ENCODE measurements at places on chromosomes 3 and 15.

DNA sequence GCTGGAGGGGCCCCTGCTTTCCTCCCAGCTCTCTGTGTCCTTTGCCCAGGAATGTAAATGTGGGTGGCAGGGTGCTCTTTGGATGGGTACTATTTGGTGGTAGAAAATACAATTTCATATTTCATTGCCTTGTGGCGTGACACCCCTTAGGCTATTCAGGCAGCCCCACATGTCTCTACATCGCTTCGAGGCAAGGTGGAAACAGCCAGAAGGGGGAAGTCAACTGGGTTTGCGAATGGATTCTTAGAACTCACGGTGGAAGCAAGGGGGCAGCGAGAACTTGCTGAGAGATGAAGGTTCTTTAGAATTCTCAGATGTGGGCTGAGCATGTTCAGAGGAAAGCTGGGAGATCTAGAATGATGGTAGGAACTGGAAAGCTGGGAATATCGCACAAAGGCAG is 25.3 kb downstream of the PLA2G4D start:
- no peak for DNase-seq

DNA sequence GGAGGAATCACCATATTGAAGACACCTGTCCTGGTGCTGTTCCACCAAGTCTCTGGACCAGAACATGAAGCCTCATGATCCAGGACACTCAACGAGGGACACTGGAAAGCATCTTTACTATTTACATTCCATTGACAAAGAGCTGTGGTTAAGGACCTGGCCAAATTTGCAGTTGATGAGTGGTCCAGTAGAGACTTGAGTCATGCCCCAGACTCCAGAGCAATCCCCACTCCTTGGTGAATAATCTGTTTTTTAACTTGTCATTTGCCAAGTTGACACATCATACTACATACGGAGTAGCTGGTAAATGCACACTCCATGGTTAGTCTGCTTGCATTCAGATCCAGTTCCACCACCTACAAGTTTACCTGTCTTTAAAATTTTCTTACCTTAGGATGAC is 1.2 kb upstream of the COL6A6 start:
- no peak for DNase-seq

DNA sequence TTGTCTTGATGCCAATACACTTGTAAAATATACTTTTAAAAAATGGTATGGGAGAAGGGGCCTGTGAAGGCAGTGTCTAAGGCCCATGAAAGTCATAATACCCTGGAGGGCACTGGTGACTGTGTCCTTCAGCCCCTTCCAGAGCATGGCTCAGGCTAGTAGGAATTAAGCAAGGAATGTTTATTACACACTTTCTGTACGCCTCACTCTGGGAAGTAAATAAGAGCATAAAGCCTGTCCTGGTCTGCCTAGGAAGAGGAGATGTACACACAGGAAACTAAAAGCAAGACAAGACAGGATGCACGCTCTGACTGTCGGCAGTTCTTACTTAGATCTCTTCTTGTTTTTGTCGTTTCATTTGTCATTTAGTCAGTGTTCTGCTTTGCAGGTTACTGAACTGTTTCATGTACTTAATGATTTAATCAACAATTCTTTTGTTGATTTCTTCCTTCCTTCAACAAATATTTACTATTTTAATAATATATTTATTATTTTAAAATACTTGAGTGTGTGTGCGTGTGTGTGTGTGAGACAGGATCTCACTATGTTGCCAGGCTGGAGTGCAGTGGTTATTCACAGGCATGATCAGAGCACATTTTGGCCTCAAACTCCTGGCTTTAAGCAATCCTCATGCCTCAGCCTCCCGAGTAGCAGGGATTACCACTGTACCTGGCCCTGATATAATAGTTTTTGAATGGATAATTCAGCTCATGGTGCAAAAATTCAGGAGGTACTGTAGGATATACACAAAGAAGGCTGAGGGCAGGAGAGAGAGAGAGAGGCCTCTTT is 9.0 kb upstream of the SMAD6 start:
- no peak for DNase-seq

GRCh38 chr15:90419738-90420406 is 31.8 kb downstream of the IQGAP1 start:
- no peak for DNase-seq

- DNase-seq, result no peak
Observed at GRCh38 chr3:66719796-66720356, 219.1 kb upstream of the LRIG1 start.

GRCh38 chr3:151478335-151478697 is 17.5 kb upstream of the IGSF10 start:
- no peak for DNase-seq

GRCh38 chr3:18787441-18787840 is 360.9 kb upstream of the KCNH8 start:
- no peak for DNase-seq

GRCh38 chr15:49731187-49732099 is 110.6 kb downstream of the DTWD1 start:
- DNase-seq, result no peak

GRCh38 chr3:175238801-175239200 is 379.7 kb downstream of the NAALADL2 start:
- no peak for DNase-seq

DNA sequence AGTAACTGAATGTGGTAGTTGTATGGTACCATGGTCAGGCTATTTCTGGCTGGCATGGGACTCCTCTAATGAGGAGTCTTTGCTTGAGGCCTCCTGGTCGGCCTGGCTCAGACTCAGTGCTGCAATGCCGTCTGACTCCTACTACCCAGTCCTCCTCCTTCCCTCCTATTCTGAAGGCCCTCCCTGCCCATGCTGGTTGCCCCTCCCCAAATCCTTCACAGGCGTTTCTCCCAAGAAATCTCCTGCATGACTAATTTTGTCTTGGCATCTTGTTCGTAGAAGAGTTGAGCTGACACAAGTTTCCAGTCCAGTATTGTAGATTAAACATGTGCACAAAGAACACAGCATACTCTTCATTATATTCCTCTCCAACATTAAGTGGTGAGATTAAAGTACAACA is 115.5 kb downstream of the NFKBIZ start:
- DNase-seq, result no peak

GRCh38 chr15:76200641-76201105 is 110.6 kb downstream of the ETFA start:
- DNase-seq, result no peak

- no peak for DNase-seq
Observed at GRCh38 chr3:17946619-17947018, 204.2 kb upstream of the TBC1D5 start.

DNA sequence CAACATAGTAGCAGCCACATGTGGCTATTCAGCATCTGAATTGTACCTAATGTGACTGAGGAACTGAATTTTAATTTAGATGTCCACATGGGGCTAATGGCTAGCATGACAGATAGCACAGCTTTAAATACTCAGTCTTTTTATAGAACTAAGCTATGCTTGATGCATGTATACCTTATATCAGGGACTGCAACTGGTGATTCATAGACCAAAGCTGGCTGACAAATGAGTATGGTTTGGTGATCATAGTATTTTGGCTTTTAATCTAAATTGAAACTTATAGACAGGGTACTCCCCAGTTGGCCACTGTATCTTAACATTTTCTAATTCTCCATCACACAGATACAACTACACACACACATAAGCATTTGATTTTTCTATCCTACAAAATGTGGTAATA is 83.6 kb downstream of the IGSF11 start:
- DNase-seq, result no peak

- no peak for DNase-seq
Observed at GRCh38 chr3:113546414-113546893, 14.1 kb downstream of the SIDT1 start.

DNA sequence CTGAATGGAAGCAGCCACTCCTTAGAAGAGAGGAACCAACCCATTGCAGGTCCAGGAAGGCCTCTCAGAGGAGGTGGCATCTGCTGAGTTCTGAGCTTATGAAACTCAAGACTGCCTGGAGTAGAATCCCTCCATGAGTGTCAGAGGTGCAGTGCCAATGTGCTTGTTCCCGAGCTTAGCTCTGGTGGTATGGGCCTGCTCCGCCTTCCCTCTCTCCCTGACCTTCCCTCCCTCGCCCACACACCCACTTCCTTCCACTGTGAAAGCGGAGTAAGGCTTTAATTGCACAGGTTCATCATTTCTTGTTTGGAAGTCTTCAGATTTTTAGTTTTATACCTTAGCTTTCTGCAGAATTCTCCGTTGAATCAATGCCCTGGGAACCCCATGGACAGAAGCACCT is 208.0 kb upstream of the BHLHE40 start:
- no peak for DNase-seq

DNA sequence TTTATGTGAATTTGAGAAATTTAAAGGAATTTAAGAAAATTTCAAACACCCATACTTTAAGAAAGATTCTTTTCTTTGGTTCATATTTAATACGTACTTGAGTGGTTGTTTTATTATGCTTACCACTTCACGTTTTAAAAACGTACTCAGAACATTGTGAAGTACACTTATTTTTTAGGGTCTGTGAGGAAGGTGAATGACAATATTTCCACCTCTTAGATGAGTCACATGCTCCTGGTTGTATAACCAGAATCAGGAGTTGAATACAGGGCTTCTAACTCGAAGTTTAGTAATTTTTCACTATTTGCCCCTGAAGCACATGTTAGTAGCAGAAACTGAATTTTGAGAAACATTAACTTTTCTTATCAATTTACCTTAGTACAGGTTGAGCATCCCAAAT is 7.5 kb downstream of the SKIL start:
- no peak for DNase-seq

GRCh38 chr15:36777926-36778325 is 198.5 kb downstream of the CDIN1 start:
- DNase-seq, result no peak

DNA sequence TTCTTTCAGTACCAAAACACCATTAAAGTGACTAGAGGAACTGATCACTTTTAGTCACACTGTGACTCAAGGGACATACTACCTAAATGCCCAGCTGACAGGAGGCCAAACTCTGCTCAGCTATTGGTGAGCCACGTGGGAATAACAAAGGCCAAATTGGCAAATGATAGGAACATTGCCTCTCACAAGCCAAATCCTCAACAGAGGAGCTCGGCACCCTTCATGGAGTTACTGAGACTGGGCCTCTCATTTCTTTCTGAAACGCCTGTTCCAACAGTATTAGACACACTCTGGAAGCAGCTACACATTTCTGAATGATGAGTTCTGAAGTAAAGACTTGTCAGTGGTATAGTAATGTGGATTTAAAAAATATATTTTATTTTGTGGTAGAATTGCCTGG is 166.0 kb upstream of the COL8A1 start:
- no peak for DNase-seq
